NCI-H1436 (cell line): ENCODE measurements at places on chromosomes 5 and 9.

DNA sequence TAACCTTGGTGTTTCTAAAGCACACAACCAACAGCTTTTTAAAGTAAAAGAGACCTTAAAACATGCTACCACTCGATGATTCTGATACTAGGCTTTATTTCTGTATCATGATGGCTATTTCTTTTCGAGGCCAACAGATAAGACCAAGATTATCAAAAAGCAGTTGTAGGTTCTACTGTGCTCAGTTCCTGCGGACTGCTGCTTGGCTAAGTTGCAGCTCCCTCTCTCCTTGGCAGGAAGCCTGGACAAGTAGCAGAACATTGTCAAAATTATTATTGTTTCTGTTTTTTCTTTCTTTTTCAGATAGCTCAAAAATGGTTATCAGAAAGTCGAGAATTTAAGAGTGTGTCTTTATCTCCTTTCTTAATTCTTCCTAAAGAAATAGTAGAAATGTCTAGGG lies 607.6 kb downstream of the PTPRD start:
- DNase-seq = no peak

- DNase-seq = no peak
Observed at GRCh38 chr5:91016322-91016721, 366.8 kb downstream of the ARRDC3 start.

GRCh38 chr9:84874596-84874995 lies 205.1 kb downstream of the NTRK2 start:
- DNase-seq = no peak

DNA sequence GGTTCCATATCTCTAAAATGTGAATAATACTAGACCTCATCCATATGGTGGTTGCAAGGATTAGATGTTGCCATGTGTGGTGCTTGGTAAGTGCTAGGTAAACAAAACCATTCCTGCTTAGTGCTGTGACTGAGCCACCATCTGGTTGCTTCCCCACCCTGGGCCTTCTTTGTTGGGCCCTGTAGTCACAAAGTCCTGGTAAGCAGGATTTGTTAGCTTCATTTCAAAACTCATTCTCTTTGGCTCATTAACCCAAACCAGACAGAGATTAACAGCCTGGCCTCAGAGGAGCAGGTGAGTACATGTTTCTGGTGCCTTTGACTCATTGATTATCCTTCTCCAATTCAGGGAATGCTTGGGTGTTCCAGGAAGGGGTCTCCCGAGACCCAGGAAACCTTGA lies 240.2 kb downstream of the ARHGAP26 start:
- no peak for DNase-seq

- DNase-seq = no peak
Observed at GRCh38 chr5:57988813-57989212, 471.1 kb downstream of the PLK2 start.

DNA sequence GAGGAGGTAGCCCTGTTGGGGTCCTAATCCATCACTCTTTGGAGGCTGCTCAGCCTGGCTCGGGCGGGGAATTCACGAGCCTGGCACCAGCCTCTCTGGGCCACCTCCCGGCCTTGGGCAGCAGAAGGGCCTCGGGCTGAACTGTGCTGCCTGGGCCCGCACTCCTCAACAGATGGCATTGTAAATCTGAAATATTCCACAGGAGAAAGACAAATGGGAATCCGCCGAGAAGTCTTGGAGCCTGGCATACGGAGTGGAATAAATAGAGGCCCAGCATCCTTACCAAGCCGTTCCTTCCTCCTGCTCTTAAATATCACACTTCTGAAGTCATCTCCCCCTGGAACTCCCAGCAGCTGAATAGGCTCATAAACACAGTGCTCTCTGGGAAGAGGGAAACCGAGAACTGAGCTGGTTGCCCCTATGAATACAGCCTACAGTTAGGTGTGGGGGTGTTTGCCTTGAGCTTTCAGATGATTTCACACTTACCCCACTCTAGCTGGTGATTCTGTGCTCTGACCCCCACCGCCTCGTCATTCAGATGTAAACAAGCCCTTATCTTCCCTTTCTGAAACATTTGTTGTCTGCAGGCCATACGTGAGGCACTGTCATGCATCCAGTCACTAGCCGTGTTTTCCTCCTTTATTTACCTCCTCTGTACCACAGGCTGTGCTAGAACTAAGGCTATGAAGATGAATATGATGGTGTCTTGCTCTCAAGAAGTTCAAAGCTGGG lies 455.0 kb upstream of the CLINT1 start:
- DNase-seq = no peak

DNA sequence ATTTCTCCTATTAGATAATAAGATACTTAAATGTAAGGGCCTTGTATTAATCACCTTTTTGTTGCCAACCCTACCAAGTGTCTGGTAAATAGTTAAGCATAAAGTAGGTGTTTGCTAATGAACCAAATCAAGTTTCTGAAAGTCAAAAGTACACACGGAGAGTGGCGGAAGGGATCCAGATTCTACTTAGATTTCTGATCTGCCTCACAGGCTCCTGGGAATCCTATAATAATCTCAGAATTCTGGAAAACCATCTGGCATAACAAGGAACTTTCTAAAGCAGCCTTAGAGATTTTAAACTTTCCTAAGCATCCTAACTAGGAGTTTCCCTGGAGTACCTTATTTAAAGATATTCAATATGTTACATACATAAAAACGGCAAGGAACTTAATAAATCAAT lies 363.2 kb upstream of the SMC2 start:
- no peak for DNase-seq

DNA sequence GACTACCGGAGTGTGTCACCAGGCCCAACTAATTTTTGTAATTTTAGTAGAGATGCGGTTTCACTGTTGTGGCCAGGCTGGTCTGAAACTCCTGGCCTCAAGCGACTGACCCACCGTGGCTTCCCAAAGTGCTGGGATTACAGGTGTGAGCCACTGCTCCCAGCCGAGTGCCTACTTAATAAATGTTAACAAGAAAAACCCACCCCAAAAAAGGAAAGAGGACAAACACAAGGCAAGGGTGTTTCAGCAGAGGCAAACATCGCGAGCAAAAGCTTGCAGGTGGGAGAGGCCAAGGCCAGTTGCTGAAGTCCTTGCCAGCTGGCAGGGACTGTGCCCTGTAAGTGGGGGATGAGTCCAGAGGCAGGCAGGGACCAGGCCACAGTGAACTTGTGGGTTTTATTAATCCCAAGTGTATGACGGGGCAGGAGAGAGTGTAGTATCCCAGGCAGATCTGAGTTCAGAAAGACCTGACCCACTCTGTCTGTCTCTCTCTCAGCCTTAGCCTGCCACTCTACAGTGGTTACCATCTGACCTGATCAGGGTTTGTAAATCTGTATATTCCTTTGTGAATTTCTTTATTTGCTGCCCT lies 6.4 kb upstream of the FPGS start:
- no peak for DNase-seq

- no peak for DNase-seq
Observed at GRCh38 chr5:131627207-131627865, 7.7 kb downstream of the RAPGEF6 start.

GRCh38 chr9:69865986-69866385 lies 45.4 kb downstream of the CFAP95 start:
- no peak for DNase-seq

DNA sequence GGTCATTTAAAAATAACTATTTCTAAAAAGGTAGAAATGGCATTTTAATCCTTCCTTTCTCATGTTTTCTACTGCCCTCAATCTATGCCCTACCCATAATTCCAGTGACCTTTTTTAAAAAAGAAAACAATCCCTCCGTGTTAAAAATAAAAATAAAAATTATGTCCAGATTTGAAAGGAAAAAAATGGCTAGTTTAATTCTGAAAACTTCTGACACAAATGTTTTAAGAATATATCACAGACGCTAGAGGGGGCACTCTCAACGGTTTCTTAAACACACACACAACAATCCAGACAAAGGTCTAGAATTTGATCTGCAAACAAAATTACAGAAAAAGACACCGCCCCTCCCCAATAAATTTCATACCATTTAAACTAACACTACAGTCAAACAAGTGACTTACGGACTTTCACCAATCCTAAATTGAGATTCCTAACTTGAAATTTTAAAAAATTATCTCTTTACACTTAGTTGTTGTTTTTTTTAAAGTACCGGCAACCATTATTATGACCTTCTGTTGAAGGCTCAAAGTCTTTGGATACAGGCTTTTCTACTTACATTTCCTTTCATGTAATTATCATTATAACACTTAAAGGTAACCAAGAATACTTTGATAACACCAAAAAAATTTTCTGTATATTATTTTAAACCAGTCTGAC lies 38.2 kb downstream of the CLINT1 start:
- DNase-seq = peak; percentile 41

GRCh38 chr9:18544456-18544855 lies 70.5 kb downstream of the ADAMTSL1 start:
- no peak for DNase-seq

DNA sequence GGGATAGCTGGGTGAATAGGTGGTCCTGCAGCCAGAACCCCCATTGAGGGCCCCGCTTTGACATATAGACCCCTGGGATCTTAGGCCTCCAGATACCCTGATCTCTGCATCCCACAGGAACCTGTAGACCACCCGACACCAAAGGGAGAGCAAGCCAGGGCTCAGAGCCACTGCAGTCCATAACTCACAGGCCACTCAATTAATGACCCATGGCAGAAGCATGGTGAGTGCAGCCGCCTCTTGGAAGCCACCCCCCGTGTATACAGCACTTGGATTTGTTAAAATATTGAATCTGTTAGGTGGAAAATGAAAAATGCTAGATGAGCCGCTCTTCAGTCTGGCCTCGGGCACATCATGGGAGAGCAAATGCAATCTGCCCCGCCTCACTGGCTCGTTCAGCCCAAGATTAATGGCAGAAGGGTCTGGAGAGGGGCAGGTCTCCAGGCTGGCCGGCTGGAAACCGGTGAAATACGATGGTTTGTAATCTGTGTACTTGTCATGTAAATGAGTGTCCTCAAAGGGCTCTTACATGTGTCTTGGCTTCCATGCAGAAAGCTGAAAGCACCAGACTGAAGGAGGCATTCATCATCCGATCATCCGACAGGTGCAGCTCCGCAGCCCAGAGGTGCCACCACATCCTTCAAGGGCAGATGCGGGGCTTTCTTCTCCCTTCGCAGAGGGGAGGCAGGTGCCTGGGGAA lies 111.3 kb downstream of the OLFM1 start:
- DNase-seq = peak; percentile 40

GRCh38 chr5:148807851-148808250 lies 18.6 kb upstream of the ADRB2 start:
- peak; percentile 39 for DNase-seq

GRCh38 chr5:89934069-89934468 lies 475.5 kb downstream of the CETN3 start:
- no peak for DNase-seq

GRCh38 chr9:35691757-35692301 lies 2.1 kb upstream of the TPM2 start:
- DNase-seq = no peak

GRCh38 chr5:147601652-147602051 lies 91.8 kb upstream of the DPYSL3 start:
- no peak for DNase-seq

DNA sequence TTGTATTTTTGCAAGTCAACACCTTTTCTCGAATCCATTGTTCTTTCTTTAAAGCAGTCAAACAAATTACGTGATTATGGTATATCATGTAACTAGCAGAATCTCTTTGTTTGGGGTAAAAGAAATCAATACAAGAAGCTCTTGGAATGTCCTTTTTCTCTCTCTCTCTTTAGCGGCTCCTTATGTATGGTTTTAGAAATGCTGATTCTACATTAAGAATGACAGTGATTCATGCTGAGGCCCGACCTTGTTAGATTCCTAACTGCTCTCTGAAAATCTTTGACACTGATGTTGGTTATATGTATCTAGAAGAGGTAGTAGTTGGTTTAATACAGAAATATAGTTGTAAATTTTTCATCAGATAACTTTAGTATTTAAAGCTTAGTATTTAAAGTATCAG lies 76.4 kb downstream of the SNX24 start:
- no peak for DNase-seq

GRCh38 chr9:83266666-83267496 lies 203.9 kb upstream of the RASEF start:
- no peak for DNase-seq

- no peak for DNase-seq
Observed at GRCh38 chr5:181221792-181222629, 1.1 kb upstream of the TRIM41 start.

- DNase-seq = peak; percentile 73
Observed at GRCh38 chr5:103562453-103563157, at the start of gene NUDT12. TSS of gene NUDT12 (minus strand) at chr5:103562789. CDS start at chr5:103560248, 2,541 bp downstream.

DNA sequence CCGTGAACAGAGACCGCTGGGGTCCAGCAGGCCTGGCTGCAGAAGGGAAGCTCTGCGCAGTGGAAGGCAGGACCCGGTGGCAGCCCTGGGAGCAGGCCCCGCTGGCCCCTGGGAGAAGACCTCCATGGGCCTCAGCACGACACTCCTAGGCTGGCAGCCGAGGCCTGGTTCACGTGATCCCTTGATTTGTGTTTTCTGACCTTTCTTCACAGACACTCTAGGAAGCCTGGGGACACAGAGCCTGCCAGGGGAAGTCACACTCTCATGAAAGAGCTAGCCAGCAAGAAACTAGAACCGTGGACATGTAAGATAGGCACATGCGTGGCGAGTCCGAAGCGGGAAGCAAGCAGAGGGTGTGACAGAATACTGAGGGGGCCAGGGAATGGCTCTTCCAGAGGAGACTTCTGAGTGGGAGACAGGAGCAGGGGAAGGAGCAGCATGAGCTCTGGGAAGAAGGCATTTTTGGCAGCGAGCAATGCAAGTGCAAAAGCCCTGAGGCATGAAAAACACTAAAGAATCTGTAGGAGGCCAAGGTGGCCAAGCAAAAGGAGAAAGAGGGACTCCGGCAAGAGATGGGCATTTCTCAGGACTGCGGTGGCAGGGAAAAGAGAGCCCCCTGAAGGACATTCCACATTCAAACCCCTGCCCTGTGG lies 26.6 kb upstream of the IL17B start:
- DNase-seq = no peak

DNA sequence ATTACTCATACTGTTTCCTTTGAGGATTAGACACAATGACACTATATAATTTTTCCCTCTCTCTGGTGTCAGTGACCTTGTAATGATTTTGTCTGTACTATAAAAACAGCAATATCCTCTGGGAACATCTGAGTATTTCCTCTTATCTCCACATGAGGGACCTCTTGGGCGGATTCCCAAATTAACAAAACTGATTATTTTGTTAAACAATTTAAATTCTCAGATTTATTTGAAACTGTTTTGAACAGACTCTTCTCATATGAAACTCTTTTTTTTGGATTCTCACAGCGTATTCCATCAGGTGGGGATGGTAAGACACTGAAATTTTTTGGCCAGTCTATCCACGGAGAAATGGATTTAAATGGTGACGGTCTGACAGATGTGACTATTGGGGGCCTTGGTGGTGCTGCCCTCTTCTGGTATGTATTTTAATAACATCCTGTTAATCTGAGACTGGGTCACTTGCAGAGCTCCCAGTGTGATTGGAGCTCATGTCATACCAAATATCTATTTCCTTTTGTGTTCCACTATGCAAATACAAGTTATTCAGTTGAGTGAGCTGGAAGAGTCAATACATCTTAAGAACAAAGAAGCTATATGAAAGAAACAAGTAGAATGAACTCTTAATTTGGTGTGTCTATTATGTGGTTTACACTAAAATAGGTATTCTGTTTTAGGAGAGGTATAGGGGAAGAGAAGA lies 73.8 kb upstream of the ITGA2 start:
- DNase-seq = peak; percentile 62
